ENCODE measurements at places on chromosomes 1 and 21.

- DNase-seq = no peak
Observed at GRCh38 chr1:176241385-176242015, 34.4 kb upstream of the COP1 start.

DNA sequence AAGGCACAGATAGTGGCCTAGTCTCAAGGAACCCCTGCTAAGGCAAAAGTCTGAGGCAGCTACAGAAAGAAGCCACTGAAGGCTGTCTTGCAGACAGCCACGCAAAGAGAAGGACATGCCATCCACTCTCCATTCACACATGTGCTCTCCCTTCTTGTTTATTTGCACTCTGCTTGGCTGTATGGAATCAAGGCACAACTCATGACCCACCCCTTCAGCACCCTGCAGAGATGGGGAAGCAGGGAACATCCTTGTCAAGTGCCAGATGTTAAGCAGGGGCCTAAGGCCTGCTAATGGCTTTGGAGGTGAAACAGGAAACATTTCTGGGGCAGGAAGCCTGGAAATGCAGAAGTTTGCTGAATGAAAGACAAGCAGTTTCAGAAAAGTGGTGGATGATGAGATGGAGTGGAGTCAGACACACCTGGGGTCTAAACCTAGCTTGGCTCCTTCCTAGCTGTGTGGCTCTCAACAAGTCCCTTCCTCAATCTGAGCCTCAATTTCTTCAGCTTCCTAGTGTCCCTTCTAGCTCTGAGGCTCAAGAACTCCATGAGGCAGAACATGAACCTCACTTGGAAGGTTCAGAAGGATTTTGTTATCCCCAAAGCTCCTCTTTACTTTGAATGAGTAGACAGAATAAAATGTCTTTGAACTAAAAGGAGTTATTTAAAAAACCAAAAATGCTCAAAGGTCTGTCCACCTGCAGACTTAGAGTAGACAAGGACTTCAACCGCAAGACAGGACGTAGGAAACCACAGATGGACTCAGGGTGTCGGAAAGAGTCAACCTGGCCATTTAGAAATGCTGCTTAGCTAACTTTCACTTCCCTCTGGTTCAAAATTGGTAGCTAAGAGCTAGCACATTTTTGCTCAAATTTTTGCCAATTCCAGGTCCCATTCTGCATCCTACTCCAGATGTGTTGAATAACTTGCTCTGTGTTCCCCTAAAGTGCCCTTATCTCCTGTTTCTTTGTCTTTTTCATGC, 283.1 kb downstream of the PLPP3 start:
- DNase-seq = no peak

DNA sequence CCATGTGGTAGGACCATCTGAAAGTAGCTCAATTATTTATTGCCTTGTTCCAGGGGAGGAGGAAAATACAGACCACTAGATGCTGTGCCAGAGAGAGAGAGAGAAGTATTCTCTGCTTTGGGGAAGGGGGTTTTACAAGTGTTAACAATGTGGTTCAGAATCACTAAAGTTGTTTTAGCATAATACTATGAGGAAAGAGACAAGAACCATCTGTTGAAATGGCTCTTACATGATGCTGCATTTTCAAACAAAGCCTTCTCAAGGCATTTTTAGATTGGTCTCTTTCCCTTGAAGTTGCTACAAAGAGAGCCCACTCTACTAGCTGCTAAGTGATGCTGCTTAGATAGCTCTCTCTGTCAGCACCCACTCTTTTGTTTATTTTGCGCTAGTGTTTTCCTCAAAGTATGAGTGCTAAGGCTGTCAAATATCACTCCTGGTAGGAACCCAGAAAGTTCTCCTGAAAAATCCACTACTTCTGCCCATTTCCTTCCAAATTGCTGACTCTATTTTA, 255.1 kb downstream of the NFIA start:
- no peak for DNase-seq

DNA sequence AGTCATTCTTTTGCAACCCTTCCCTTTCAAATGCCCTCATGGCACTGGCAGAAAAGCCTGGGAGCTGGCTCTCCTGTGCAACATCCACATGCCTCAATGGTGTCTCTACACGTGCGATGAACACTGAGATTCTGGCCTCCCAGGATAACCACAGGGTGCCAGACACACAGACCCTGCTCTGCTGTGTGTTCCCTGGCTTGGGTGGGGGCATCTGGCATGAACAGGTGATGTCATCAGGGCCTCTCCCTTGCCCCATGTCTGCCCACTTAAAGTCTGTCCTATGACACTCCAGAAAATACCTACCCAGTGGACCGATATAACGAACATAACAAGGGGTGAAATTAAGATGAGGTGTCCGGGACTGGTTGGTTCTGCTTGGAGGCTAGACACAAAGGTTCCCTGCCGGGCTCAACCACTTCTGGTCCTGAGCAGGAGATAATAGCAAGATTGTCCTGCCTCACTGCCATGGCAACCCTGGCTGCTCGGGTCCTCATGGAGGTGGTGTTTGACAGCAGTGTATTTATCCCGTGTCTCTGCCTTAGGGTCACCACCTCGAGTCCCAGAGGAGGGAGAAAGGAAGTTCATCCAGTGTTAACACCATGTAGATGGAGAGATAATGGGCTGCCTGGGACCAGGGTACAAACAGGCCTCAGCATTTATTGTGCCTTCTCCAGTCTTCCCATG, 19.3 kb downstream of the INSRR start:
- no peak for DNase-seq

DNA sequence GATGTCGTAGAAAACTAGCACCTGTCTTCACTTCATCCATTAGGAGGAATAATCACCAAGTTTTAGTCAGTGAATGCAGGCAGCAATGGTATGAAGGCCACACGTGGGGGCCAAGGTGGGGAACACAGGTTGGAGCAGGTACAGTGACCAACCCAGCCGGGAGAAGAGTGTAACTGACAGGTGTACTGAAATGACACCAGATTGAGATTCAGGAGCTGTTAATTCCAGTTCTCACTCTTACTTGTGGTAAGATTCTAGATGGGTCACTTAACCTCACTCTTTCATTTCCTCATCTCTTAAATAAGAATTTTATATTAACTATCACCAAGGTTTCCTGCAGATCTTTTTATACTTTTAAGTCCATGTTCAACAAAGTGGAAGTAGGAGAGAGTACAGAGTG, 206.2 kb upstream of the PTBP2 start:
- no peak for DNase-seq

DNA sequence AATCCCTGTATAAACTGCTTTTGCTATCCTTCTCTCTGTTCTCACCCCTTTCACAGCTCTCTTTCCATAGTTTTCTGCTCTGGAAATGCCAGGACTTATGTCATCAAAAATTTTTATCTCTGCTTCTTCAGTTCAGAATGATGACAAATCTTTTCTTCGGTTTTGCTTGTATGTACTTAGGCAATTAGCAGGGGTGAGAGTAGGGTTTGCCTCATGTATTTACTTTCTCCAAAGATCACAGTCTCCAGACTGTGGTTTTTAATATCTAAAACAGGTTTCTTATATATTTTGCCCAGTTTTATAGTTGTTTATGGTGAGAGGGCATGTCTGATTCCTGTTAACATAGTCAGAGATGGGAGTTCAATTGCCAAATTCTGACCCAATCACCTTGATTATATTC, 235.4 kb upstream of the LYPLAL1 start:
- no peak for DNase-seq

DNA sequence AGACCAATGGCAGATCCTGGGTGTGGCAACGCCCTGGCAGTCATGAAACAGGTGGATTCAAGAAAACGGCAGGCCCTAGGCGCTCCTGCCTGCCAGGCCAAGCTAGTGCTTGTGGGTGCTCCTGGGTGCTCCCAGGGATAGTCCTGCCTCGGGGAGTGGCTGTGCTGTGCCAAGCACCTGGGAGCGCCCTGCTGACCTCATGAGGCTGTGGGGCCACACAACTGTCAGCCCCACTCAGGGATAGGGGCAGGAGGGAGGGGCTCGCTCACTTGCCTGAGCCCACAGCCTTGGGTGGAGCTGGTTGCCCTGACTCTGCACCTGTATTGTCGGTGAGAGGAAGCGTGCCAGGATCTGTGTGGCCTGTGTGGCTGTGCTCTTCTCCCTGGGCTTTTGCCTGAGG, 9.4 kb downstream of the SNAP47 start:
- DNase-seq = no peak

- DNase-seq = no peak
Observed at GRCh38 chr21:32393677-32394001, 827 bp upstream of the URB1 start.

DNA sequence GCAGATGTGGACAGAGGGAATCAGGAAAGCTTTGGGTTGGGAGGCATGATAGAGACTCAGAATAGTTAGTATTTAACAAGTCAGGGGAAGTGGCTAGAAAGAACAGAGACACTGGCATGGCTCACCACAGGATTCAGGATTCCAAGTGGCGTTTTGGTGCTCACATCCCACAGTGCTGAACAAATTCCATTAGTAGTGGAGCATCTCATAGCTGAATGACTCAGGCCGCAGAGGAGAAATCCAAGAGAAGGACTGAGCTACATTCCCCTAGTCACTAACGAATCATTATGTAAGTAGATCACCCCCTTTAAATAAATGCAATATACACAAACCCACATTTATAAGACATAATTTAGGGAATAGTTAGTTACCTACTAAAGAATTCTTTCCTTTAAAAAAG, 5.0 kb upstream of the KCNJ9 start:
- DNase-seq = no peak

GRCh38 chr1:168708698-168709404, 20.2 kb downstream of the DPT start:
- no peak for DNase-seq

- DNase-seq = no peak
Observed at GRCh38 chr1:32336963-32337675, 1.1 kb upstream of the MARCKSL1 start.

- no peak for DNase-seq
Observed at GRCh38 chr1:14926229-14926628, 227.3 kb upstream of the TMEM51 start.

GRCh38 chr1:112849425-112850033, 106.5 kb downstream of the SLC16A1 start:
- no peak for DNase-seq

DNA sequence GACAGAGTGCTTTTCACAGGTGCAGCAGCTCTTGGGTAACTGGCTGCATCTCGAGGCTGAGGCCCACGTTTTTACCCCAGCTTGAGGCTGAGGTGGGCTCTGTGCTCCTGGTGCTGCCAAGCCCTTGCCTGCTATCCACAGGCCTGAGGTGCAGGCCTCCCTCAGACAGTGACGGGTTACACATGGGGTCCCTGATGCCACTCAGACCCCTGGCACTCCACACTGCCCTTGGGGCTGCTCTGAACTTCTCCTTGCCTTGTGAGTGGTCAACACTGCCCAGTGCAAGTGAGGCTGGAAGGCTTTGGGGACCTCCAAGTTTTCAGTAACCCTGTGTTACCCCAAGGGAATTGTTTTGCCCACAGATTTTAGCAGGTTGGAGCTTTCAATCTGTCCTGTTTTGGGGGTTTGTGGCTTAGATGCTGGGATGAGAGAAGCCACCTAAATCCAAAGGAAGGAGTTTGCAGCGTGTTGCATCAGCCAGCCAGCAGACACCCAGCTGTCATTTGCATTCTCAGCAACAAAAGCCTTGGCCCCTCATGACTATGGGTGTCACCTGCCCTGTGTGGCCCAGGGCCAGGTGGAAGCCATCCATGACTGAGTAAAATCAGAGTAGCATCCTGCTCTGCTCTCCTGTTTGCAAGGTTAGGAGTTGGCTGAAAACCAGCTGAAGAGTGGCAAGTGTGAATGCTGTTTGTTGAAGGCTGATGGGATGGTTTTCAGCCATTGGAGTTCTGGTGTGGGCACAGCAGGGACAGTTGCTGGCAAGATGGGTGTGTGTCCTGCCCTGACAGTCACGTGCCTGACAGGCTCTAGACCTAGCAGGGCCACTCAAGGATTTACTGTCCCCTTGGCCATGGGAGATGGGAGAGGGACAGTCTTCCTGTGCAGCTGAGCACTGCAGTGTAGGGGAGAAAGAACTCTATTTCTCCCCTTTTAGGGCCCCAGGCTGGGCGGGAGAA, 3.2 kb downstream of the RNF187 start:
- DNase-seq = no peak

DNA sequence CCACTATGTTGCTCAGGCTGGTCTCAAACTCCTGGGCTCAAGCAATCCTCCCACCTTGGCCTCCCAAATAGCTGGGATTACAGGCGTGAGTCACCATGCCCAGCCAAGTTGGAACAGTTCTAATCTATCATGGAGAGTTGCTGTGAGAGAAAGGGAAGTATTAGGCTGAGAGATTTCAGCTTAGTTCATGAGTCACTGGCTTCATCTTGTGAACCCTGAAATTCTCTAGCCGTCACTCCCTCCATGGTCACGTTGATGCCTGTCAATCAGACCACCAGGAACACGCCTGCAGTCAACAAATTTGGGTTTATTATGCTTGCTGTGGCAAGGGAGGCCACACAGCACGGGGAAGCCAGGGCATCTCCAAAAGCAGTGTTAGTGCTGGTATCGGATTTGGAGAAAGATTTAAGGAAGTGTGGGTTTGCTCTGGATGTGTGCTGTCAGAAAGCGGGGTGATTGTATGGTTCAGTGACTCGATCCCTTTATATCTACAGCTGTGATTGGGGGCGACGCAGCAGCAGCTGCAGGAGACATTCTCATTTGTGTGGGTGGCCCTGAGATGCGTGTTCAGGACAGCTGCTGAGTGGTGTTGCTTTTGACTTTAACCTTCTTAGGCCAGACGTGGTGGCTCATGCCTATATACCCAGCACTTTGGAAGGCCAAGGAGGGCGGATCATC, 18.7 kb downstream of the UQCRHL start:
- DNase-seq = no peak

DNA sequence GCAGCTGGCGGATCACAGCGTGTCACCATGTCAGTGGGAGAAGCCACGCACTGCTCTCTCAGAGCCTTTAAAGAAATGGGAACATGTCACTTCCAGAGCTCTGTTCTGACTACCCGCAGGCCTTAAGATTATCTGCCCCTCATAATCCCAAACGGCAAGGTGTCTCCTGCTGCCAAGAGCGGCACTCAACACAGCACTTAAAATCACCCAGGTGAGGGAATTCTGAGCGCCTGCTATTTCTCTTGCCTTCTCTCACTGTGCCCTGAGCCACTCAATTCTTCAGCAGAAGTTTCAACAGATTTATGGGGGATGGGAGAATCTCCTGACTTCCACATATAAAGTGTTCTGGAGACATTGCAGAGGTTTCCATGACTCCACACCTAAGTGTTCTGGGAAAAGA, 137.9 kb downstream of the LMO4 start:
- DNase-seq = no peak

- DNase-seq = no peak
Observed at GRCh38 chr1:157104598-157105293, 5.1 kb upstream of the ETV3L start.

DNA sequence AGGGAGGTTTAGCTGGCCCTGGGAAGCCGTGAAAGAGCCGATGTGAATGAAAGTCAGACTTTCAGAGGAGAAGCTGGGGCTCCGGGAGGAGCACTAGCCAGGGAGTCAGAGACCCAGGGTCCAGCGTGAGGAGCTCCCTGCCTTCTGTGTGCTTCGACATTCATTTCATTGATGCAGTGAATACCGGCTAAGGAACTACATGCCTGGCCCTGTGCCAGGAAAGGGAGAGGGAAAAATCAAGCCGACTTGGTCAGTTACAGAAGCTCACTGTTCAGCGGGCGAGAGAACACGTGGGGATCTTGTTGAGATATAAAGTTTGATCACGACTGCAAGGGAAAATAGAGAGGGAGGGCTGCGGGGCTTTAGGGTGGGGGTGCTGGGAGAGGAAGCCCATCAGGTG, 76.7 kb upstream of the RUNX3 start:
- no peak for DNase-seq

GRCh38 chr1:32263744-32264143, 12.7 kb downstream of the LCK start:
- no peak for DNase-seq
